ENCODE measurements at places on chromosomes 4 and X. TPM values are rescaled to one million over a fixed set of nuclear protein-coding genes. Genes with fewer than 3 reads are reported as not detected.
A peak's percentile ranks its signal among the peaks of the same experiment; 100 is the strongest.

Gene AMER1
- 3.1 TPM for total RNA-seq

Gene NCAPG
- total RNA-seq: 0.44 TPM

Gene MGARP
- total RNA-seq: not detected

Gene PHOX2B
- not detected for total RNA-seq

Gene PCDH18
- total RNA-seq: 1.3 TPM

Gene SLIT2
- total RNA-seq: 1.3 TPM

Gene ZNF630
- total RNA-seq: 0.84 TPM

DNA sequence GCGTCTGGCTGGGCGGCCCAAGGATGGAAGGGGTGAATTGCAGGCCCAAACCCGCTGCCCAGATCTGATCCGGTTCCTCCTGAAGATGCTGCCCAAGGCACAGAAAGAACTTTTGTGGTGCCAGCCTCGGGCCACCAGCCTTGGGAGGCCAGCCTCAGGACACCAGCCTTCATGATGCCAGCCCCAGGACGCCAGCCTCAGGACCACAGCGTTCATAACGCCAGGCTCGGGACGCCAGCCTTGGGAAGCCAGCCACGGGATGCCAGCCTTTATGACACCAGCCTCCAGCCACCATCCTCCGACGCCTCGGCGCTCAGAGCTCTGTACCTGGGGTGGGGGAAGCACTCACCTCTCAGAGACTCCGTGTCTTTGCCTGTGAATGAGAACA is 107.8 kb downstream of the ADRA2C start:
- no peaks in the 10 kb centered on the region for H3K27me3 ChIP-seq
- no peak overlapping the region for H3K27ac ChIP-seq
- no peaks in the 10 kb centered on the region for H3K36me3 ChIP-seq
- no peaks in the 10 kb centered on the region for H3K4me1 ChIP-seq

DNA sequence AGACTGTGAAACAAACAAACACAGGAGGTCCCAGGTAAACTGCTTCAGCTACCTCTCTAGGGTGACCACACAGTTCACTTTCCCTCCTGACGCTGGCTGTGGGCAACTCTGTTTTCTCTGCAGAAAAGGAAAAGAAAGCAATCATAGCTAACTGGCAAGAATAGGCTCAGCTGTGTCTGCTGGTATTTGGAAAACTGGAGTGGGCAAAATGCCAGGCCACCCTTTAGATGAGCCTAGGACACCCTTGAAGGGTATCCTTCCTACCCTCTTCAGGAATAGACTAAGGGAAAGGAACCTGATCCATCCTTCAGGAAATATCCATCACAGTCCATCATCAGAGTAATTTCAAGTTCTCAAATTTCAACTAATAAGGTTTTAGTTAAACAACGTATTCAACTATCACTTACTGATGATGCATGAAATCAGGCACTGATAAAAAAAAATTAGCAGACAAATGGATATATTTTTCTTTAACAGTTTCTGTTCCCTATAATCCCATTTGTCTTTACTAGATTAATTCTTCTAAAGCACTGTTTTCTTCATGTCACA is 60.9 kb downstream of the CAMK2D start:
- no peak for DNase-seq
- no peaks in the 10 kb centered on the region for H3K36me3 ChIP-seq
- H3K27ac ChIP-seq: no peak overlapping the region
- no peaks in the 10 kb centered on the region for H3K4me1 ChIP-seq

GRCh38 chrX:155070038-155070437 is 898 bp downstream of the CMC4 start:
- no peaks in the 10 kb centered on the region for H3K27me3 ChIP-seq
- H3K4me1 ChIP-seq: peaks cover 18% of the 10 kb centered on the region
- H3K27ac ChIP-seq: peak overlapping the region; percentile 88
- DNase-seq: no peak
- H3K4me3 ChIP-seq: peak overlapping the region; percentile 62

GRCh38 chr4:177826973-177827372 is 384.7 kb upstream of the AGA start:
- H3K27ac ChIP-seq: no peak overlapping the region
- no peaks in the 10 kb centered on the region for H3K36me3 ChIP-seq
- H3K4me3 ChIP-seq: no peak overlapping the region
- H3K27me3 ChIP-seq: no peaks in the 10 kb centered on the region
- no peak for DNase-seq

GRCh38 chr4:107432451-107432850 is 287.6 kb downstream of the PAPSS1 start:
- H3K36me3 ChIP-seq: no peaks in the 10 kb centered on the region
- DNase-seq: no peak
- no peak overlapping the region for H3K27ac ChIP-seq
- H3K27me3 ChIP-seq: no peaks in the 10 kb centered on the region

GRCh38 chrX:84165711-84166110 is 22.3 kb downstream of the RPS6KA6 start:
- H3K36me3 ChIP-seq: no peaks in the 10 kb centered on the region
- no peaks in the 10 kb centered on the region for H3K4me1 ChIP-seq
- H3K4me3 ChIP-seq: no peak overlapping the region

DNA sequence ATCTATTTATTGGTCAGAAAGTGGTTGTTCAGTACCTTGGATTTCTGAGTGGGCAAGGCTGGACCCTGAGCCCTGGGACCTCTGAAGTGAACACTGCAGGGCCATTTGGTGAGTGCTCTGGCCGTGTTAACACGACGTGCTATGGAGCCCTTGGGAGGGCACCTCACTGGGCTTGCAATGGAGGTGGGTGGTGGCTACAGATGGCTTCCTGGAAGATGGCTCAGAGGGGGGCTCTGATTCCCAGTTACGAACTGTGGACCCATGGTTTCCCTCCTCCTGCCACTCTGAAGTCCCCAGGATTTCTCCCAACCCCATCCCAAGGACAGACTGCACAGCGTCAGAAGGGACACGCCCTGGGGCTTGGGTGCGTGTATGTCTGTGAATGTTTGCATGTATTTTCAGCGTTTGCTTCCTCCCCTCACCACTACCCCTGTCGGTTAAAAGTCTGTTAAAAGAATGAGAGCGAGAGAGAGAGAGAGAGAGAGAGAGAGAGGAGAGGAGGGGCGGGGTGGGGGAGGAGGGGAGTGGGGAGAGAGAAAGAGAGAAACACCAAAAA is 3.7 kb upstream of the RHOH start:
- no peaks in the 10 kb centered on the region for H3K36me3 ChIP-seq
- H3K27ac ChIP-seq: no peak overlapping the region
- peaks cover 15% of the 10 kb centered on the region for H3K4me1 ChIP-seq

- no peaks in the 10 kb centered on the region for H3K4me1 ChIP-seq
- H3K27me3 ChIP-seq: no peaks in the 10 kb centered on the region
- no peak for DNase-seq
- H3K36me3 ChIP-seq: no peaks in the 10 kb centered on the region
- H3K4me3 ChIP-seq: no peak overlapping the region
- H3K27ac ChIP-seq: no peak overlapping the region
These were observed 29.9 kb downstream of the PCDH10 start for GRCh38 chr4:133178956-133179355.

- no peaks in the 10 kb centered on the region for H3K27me3 ChIP-seq
- DNase-seq: no peak
- no peaks in the 10 kb centered on the region for H3K36me3 ChIP-seq
- H3K27ac ChIP-seq: no peak overlapping the region
These were observed 10.9 kb upstream of the GATB start for GRCh38 chr4:151771664-151772063.

GRCh38 chrX:135094726-135095125 is 25.6 kb downstream of the ETDB start:
- no peaks in the 10 kb centered on the region for H3K27me3 ChIP-seq
- H3K36me3 ChIP-seq: no peaks in the 10 kb centered on the region
- no peaks in the 10 kb centered on the region for H3K4me1 ChIP-seq

DNA sequence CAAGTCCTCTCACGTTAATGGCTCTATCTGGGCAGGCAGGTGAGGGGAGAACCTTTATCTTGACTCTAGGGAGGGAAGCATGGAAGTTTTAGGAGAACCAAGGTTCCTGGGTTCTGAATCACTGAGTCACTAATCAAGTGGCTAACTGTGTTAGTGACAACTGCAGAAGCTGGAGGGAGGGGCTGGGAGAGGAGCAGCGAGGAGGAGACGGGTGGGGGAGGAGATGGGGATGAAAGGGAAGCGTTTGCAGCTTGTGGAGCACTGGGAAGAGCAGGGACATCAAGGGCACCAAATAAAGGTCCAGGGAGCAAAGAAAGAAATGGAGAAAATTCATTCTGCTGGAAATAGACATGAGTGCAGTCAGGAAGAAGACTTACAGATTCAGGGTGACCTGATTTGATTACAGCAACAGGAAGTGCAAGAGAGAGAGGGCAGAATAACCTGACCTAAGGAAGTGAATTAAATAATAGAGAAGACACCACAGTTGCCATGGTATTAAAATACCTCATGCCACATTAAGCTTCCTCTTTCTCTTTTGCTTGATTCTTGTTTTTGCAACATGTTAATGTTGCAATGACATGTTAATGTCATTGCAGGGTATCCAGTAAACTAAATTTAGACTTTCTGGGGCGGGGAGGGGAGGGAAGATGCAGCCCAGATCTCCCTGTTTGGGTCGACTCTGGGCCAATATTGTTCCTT is 4.5 kb upstream of the SETD7 start:
- no peak overlapping the region for H3K4me3 ChIP-seq
- no peaks in the 10 kb centered on the region for H3K27me3 ChIP-seq
- no peak for DNase-seq
- H3K27ac ChIP-seq: no peak overlapping the region

GRCh38 chr4:153483432-153484418 is 17.6 kb downstream of the TMEM131L start:
- DNase-seq: no peak
- H3K4me1 ChIP-seq: no peaks in the 10 kb centered on the region
- H3K27me3 ChIP-seq: no peaks in the 10 kb centered on the region
- H3K4me3 ChIP-seq: no peak overlapping the region

DNA sequence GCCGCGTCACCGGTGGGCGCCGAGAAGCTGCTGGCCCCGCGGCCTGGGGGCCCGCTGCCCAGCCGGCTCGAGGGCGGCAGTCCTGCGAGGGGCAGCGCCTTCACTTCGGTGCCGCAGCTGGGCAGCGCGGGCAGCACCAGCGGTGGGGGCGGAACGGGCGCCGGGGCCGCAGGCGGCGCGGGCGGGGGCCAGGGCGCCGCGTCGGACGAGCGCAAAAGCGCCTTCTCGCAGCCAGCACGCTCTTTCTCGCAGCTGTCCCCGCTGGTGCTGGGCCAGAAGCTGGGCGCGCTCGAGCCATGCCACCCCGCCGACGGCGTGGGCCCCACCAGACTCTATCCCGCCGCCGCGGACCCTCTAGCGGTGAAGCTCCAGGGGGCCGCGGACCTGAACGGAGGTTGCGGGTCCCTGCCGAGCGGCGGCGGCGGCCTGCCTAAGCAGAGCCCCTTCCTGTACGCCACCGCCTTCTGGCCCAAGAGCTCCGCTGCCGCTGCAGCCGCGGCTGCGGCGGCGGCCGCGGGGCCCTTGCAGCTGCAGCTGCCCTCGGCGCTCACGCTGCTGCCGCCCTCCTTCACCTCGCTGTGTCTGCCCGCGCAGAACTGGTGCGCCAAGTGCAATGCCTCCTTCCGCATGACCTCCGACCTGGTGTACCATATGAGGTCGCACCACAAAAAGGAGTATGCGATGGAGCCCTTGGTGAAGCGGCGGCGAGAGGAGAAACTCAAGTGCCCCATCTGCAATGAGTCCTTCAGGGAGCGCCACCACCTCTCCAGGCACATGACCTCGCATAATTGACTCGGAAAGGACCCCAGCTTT is 5.6 kb downstream of the PRDM8 start:
- no peaks in the 10 kb centered on the region for H3K4me1 ChIP-seq
- H3K27ac ChIP-seq: no peak overlapping the region
- peak overlapping the region; percentile 51 for H3K4me3 ChIP-seq
- H3K36me3 ChIP-seq: no peaks in the 10 kb centered on the region

DNA sequence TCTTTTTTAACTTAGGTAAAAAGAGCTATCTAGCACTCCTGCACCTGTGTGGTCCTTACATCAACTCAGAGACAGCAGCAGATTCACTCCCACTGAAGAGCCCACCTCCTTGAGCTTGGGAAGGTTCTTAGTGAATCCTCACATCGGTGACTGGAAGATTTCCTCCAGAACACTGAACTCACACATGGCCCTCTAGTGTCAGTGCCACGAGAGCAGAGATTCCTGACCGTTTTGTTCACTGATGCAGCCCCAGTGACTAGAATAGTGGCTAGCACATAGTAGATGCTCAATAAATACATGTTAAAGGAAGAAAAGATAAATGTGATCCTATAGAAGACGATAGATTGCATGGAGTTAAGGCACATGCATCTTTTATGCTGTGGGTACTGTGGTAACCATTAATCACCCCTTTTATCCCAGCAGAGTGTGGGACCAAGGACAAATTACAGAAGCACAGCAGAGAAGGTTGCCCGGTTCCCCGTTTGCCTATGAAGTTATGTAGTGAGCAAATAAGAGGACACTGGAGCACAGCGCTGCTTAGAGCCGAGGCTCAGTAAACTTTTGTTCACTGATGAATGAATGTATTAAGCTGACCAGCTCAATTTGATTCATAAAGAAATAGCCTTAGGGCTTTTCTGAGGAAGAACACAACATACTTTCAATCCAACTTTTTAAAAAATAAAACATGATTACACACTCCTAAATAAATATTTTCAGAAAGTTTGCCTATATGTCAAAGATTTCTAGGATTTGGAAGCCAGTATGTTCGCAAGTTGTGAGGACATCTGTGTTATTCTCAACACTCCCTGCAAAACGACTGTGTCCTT is 8.7 kb downstream of the GASK1B start:
- H3K4me3 ChIP-seq: no peak overlapping the region
- no peak for DNase-seq
- H3K36me3 ChIP-seq: no peaks in the 10 kb centered on the region
- H3K4me1 ChIP-seq: no peaks in the 10 kb centered on the region
- no peaks in the 10 kb centered on the region for H3K27me3 ChIP-seq
- no peak overlapping the region for H3K27ac ChIP-seq

GRCh38 chr4:12943069-12943468 is 541.1 kb downstream of the RAB28 start:
- no peaks in the 10 kb centered on the region for H3K27me3 ChIP-seq
- H3K27ac ChIP-seq: no peak overlapping the region
- H3K36me3 ChIP-seq: no peaks in the 10 kb centered on the region
- H3K4me1 ChIP-seq: no peaks in the 10 kb centered on the region

DNA sequence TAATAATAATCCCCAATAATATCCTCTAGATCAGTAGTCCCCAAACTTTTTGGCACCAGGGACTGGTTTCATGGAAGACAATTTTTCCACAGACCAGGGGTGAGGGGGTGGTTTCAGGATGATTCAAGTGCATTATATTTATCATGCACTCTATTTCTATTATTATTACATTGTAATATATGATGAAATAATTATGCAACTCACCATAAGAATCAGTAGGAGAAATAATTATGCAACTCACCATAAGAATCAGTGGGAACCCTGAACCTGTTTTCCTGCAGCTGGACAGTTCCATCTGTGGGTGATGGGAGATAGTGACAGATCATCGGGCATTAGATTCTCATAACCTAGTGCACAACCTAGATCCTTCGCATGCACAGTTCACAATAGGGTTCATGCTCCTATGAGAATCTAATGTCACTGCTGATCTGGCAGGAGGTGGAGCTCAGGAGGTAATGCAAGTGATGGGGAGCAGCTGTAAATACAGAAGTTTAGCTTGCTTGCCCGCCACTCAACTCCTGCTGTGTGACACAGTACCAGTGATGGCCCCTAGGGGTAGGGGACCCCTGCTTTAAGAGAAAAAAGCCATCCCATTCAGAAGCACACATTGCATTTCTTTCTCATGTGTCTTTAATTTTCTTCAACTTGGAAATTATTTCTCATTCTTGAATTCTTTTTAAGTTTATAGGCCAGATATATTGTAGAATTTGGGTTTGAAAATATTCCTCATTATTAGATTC is 16.0 kb upstream of the SH3RF1 start:
- H3K27ac ChIP-seq: no peak overlapping the region
- DNase-seq: no peak
- H3K4me1 ChIP-seq: no peaks in the 10 kb centered on the region
- no peaks in the 10 kb centered on the region for H3K36me3 ChIP-seq

Data from right lobe of liver (tissue), 6 donors.